ENCODE measurements at places on chromosomes 5 and 9.

- no peak for DNase-seq
Measured at GRCh38 chr9:6014670-6015270, 654 bp downstream of the RANBP6 start.

DNA sequence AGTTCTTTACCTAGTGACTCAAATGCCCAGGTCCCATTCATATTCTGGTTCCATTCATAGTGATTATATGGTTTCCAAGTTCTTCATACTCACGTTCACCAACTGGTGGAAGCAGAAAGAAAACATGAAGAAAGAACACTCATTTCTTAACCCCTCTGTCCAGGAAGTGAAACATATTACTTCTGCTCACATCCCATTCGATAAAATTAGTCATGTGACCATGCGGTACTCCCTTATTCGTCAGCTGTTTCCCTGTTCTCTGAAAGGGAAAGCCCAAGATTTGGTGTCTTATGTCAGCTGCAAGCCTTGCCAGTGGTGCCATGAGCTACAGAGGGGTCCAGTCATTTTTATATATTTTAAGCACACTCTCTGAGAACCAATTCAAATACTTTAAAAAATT lies 387.0 kb upstream of the DMAC1 start:
- DNase-seq = no peak

- no peak for DNase-seq
Measured at GRCh38 chr5:92177926-92178487, 794.9 kb upstream of the ARRDC3 start.

DNA sequence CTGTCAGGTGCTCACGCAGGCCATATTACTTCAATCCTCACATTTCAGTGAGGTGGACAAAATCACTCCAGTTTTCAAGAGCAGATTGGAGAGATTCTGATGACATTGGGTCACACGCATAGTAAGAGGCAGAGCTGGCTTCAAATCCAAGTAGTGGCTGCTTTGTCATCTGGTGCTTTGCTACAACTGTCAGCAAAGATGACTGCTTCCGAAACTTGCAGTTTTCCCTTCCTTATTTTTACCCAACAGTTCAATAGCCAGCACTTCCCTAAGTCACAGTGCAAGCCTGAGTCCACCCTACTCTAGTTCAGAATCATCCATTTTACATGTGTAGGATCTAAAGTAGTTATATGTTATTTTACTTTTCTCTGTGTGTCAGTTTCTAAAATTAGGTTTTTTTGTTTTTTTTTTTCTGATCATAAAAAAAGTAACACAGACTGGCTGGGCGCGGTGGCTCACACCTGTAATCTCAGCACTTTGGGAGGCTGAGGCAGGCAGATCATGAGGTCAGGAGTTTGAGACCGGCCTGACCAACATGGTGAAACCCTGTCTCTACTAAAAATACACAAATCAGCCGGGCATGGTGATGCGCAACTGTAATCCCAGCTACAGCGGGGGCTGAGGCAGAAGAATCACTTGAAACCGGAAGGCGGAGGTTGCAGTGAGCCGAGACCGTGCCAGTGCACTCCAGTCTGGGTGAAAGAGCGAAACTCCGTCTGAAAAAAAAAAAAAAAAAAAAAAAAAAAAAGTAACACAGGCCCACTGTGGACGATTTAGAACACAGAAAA lies 49.6 kb downstream of the ANKDD1B start:
- no peak for DNase-seq

DNA sequence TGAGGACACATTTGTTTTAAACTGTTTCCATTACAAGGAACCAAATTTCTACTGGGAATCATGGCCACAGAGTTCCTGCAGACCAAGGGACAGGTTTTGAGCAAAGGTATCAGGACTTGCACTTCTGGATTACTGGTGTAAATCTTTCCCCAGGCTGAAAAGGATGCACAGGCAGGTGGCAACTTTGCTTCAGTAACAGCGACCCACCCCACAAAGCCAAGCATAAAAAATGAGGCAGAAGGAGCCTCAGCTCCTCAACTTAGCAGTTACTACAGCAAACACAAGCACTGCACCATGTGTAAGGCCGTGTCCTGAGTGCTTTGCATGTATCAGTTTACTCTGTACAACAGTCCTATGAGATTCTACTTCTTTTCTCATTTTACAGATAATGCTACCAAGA lies 251.9 kb downstream of the EBF1 start:
- no peak for DNase-seq

GRCh38 chr5:94442076-94442475 lies 176.3 kb downstream of the KIAA0825 start:
- no peak for DNase-seq

All from activated naive CD4-positive, alpha-beta T cell (primary cell).